ENCODE measurements at places on chromosomes 12 and 14.
A peak's percentile ranks its signal among the peaks of the same experiment; 100 is the strongest.

DNA sequence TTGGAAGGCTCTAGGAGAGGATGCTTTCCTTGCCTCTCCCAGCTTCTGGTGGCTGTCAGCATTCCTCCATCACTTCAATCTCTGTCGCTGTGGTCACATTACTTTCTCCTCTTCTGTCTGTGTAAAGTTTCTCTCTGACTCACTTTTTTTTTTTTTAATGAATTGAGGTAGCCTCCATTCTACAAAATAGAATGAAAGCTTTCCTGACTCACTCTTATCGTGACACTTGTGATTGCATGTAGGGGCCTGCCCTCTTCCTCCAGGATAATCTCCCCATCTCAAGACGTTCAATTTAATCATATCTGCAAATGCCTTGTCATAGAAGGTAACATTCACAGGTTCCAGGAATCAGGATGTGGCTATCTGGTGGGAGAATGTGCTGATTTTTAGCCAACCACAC lies 153.5 kb upstream of the HMGA2 start:
- no peak for DNase-seq

DNA sequence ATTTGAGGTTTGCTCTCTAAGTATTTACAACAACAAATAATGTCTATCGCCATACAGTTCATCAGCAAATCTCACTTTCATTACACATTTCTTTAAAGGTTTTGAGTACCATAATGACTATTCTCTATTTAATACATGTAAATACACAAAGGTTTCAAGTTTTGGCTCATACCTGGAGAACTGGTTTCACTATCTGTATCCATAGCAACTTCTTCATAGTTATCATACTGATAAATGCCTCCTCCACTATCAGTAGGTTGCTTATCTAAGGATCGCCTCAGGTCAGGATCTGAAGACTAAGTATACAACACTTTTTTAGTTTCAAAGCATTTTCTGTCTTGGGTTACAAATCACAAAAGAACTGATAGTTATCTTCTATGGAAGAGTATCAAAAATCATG lies 21.4 kb downstream of the ZFC3H1 start:
- DNase-seq: no peak

- no peak for DNase-seq
Measured at GRCh38 chr12:95402096-95402495, 71.9 kb upstream of the METAP2 start.

- peak; percentile 41 for DNase-seq
Measured at GRCh38 chr12:10673659-10674384, at the start of gene STYK1. STYK1 (minus strand) TSS chr12:10674052; CDS start chr12:10634618, 39,434 bp downstream.

DNA sequence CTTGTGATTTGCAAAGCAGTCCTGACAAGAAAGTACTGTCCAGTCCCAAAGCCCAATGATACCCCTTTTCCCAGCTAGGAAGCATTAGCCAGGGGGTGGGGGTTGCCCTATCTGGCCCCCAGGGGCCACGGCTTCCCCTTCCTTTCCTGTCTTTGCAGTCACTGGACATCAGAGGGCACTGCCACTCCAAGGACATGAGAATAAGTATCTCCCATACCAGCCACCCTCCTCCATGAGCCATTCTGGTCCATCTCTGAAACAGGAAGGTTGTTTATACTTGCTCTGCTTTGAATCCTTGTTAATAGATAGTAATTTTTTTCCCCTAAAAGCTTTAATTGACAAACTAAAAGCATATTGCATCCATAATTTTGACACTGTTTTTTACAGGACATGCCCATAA lies 29.7 kb downstream of the RBM19 start:
- DNase-seq: no peak

- DNase-seq: no peak
Measured at GRCh38 chr12:14540801-14541462, 26.8 kb downstream of the PLBD1 start.

DNA sequence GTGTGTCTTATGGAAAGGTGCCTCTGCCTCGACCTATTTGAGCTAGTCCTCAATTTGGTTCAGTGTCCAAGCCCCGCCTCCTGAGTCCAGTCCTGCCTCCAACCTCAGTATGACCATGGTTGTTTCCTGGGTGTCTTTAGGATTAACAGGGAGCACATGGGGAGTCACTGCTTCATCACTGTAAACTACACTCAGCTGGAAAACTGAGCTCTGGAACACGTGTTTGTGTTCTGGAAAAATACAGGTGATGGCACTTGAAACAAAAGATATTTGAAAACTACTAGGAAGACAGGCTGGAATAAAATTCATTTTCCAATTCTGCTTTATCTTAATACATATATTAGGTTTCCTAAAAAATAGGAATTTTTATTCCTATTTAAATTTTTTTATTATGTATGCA lies 1187.3 kb upstream of the TMEM132C start:
- no peak for DNase-seq

GRCh38 chr12:51341251-51342007 lies 5.0 kb downstream of the CELA1 start:
- peak; percentile 48 for DNase-seq

GRCh38 chr14:41662780-41663472 lies 56.2 kb downstream of the LRFN5 start:
- no peak for DNase-seq

DNA sequence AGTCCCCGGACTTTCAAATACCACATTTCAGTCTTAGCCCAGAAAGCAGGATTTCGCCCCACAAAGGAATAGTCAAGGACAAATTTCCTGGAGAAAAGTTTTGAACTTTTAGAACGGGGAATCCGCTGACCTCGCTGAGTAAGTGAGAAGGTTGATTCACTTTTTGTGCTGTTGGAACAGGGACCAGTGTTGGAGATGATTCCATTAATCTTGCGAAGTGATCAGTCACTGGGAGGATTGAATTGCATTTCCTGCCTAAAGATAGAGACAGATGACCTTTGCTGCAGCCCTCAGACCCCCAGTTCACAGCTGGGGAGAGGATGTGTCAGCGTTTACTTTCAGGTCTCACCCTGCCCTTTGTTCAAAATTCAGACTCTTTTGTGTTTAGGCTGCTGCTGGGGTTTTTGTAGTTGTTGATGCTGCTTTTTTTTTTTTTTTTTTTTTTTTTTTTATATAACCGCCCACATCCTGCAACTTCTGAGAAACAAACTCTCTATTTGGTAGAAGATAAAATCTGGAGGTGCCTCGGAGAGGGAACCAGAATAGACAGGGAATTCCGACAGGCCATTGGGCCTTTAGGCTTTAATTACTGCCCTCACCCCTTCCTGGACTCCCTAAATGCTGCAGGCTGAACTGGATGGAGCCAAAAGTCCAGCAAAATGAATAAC lies 9.8 kb upstream of the KDM2B start:
- DNase-seq: peak; percentile 62

GRCh38 chr12:89353188-89353822 lies 1.0 kb upstream of the DUSP6 start:
- no peak for DNase-seq

GRCh38 chr12:96892104-96892503 lies 15.0 kb upstream of the NEDD1 start:
- no peak for DNase-seq

- DNase-seq: no peak
Measured at GRCh38 chr12:21065845-21066244, 65.1 kb upstream of the SLCO1B1 start.

DNA sequence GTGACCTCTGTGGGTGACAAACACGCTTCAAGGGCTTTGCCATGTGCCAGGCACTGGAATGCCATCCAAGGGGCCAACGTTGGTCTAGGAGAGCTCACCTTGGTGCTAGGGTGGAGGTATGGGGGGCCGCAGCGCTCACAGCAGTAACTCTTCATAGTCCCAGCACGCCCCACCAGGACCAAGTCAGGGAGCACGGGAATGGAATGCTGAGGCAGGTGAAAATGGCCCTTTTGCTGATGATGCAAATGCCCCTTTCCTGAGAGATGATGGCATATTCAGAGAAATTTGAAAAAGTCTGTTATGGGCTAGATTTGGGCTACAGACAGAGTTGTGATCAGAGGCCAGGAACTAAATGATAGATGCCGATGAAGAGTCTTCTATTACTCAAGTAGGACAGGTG lies 10.0 kb upstream of the FAM181A start:
- no peak for DNase-seq

- DNase-seq: no peak
Measured at GRCh38 chr14:22510527-22511110, 78.4 kb downstream of the DAD1 start.

- no peak for DNase-seq
Measured at GRCh38 chr14:68936476-68936875, 42.6 kb downstream of the ACTN1 start.

GRCh38 chr14:96660667-96661066 lies 136.5 kb upstream of the VRK1 start:
- DNase-seq: no peak

- DNase-seq: no peak
Measured at GRCh38 chr14:31716208-31716607, 155.0 kb downstream of the NUBPL start.

- DNase-seq: no peak
Measured at GRCh38 chr12:52242442-52243258, 9.6 kb downstream of the KRT7 start.

DNA sequence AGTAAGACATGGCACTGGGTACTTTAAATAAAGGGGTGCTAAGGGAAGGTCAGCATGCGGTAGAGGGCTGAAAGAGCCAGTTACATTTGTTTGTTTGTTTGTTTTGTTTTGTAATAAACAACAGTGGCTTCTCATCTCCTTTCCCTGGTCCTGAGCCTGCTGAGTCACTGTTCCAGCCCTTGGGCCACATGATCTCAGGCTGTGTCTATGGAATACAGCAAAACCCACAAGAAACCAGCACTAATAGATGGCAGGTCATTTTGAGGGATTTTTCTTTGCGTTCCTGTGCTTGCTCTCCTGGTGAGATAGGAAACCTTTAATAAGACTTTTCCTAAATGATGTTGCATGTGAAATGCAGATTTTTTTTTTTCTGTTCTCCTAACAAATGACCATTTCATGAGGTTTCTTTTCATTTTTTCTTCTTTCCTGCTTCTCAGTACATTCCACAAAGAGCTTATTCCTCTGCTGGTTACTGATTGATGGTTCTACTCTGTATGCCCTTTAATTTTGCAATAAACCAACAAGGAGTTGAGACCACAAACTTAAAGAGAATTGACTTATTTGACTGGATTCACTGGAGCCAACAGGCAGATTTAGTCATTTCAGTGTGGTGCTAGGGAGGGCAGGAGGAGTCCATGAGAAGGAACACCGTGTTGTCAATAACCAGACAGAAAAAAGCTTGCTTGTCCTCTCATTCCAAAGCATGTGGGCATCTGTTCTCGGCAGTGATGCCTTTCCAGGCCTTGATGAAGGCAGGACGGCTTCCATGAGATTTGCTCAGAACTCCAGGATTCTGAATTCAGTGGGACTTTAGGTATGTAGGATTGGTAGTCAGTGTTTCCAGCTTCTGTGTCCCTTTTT lies 459.2 kb downstream of the RAD51B start:
- DNase-seq: no peak

GRCh38 chr12:116635487-116635886 lies 76.3 kb downstream of the MAP1LC3B2 start:
- DNase-seq: no peak
